ENCODE measurements at places on chromosomes 4 and X. TPM values are rescaled to one million over a fixed set of nuclear protein-coding genes. Genes with fewer than 3 reads are reported as not detected.

GRCh38 chr4:107380190-107380589 is 339.8 kb downstream of the PAPSS1 start:
- DNase-seq = no peak

DNA sequence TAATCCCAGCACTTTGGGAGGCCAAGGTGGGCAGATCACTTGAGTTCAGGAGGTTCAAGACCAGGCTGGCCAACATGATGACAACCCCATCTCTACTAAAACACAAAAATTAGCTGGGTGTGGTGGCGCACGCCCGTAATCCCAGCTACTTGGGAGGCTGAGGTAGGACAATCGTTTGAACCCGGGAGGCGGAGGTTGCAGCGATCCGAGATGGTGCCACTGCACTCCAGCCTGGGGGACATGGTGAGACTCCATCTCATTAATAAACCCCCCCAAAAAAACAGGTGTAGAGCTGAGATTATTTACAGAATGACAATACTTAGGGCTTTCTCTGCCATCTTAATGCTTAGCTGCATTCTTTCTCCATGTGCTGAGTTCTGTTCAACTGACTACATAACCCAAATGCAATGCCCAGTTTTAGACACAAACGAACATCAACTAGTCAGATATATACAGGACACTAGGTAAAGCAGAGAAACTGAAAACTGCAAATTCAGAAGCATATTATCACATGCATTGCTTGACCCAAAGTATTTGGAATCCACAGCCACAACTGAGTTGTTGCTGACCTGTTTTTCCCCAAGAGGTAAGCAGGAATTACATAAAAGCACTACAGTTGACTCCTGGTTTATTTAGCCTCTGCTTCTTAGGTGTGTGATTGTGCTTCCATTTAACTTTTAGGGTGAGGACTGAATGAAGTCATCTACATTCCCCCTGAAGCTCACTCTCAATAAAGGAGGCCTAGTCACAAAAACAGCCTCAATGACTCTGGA is 12.1 kb downstream of the RBMX start:
- no peak for DNase-seq

GRCh38 chrX:110320381-110320987 is 2.6 kb upstream of the AMMECR1 start:
- DNase-seq = no peak

GRCh38 chrX:110804446-110804845 is 8.8 kb upstream of the CHRDL1 start:
- no peak for DNase-seq

- DNase-seq = no peak
These were observed 3.5 kb downstream of the UCHL1 start for GRCh38 chr4:41260116-41260733.

DNA sequence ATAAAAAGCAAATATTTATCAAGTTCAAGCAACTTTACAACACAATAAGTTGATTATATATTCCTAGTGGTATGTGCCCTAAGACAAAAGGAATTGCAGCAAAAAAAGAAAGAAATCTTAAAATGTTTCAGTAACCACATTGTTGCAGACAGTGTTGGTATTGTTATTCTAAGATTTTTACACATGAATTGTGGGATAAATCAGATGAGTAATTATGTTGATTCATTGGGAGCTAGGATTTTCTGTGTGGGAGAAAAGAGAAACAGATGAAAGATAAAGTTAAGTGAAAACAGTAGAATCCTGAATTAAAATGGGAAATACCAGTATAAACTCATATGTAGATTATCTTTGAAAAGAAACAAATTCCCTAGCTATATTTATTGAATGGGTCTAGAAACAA is 362.4 kb downstream of the PPP3CA start:
- no peak for DNase-seq

GRCh38 chrX:106698693-106699092 is 27.8 kb upstream of the RNF128 start:
- no peak for DNase-seq

- no peak for DNase-seq
These were observed 70.6 kb upstream of the PROM1 start for GRCh38 chr4:16154451-16154850.

- no peak for DNase-seq
These were observed 105.1 kb downstream of the ADGRA3 start for GRCh38 chr4:22410645-22411247.

DNA sequence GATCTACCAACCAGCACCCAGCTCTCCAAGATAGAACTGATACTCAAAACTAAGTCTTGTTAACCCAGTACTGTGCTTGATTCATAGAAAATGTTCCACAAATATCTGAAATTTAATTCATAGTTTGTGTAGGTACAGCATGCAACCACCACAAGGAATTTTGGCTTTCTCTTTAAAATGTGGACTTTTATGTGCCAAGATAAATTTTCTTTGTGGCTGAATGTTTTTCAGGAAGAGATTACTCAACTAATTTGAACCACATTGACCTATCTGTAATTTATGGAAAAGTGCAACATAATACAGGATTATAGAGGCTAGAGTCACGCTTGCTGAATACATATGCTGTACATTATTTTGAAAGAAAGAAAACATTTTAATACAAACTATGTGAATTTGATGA is 730.8 kb downstream of the IL1RAPL1 start:
- DNase-seq = no peak

GRCh38 chr4:64326507-64326906 is 82.7 kb downstream of the TECRL start:
- DNase-seq = no peak

- no peak for DNase-seq
These were observed 63.4 kb downstream of the LCORL start for GRCh38 chr4:17958181-17958580.

DNA sequence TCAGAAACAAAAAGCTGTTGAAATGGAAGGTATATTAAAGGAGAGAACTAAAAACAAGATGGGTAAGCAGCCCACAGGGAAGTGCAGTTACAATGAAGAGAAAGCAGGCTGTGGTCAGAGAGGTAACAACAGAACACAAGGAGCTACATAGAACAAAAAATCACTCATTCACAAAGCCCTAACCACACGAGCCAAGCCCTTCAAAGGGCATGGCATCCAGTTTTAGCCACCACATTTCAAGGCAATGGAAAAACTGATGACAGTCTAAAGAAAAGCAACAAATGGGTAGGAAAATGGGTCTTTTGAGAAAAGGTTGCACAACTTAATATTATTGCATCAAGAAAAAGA is 37.5 kb downstream of the KDR start:
- no peak for DNase-seq

DNA sequence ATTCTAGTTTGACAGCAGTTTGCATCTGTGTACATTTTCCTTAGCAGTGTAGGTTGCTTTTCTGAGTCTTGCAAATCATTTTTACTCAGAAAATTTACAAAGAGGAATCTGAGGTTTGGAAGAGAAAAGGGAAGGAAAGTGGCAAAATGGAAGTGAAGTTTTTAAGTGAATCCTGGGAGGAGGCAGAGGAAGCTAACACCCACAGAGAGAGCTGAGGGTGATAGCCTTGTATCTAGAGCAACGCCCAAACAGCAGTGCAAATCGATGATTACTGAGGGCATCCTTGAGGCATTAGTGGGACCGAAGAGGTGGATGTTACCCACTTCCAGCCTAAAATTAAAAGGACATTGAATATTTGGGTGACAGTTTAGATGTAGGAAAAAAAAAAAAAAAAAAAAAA is 31.8 kb downstream of the KLF3 start:
- DNase-seq = no peak

- DNase-seq = no peak
These were observed 19.0 kb downstream of the CXCL8 start for GRCh38 chr4:73759357-73759756.

GRCh38 chr4:1973218-1973617 is 35.6 kb downstream of the NELFA start:
- DNase-seq = no peak

DNA sequence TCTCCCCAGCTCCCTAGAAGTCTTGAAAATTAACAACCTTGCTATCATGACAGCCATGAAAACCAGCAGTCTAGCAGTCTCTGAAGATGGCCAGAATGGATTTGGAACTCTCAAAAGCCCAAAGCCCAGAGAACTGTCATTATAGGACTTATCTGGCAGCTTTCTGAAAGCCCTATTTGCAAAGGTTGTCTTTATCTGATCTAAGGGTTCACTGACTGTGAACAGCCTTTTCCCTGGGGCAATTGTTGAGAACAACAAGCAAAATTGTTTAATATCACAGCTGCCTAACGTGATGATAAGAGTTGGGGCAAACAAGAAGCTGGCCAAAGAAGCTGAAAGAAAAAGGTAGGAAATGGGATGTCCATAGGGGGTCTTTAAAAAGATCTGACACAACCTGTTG is 20.9 kb upstream of the KLHL8 start:
- DNase-seq = no peak

DNA sequence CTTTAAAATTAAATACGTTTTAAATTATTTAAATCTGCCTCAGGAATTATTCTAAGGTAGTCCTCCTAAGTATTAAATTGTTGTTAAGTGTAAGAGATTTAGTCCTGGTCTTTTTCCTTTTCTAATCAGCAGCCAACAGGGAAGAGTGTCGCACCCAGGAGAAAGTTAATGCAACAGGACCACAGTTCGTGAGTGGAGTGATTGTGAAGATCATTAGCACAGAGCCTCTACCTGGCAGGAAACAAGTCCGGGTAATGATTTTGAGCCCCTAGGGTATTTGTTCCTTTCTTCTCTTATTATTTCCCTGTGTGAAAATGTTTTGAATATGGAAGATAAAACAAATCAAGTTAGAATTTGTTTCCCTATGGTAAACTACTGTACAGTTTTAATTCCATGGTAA is 13.4 kb downstream of the LARP7 start:
- no peak for DNase-seq

- no peak for DNase-seq
These were observed 5.4 kb upstream of the XPNPEP2 start for GRCh38 chrX:129733335-129733734.

GRCh38 chr4:3396600-3396999 is 45.2 kb upstream of the HGFAC start:
- no peak for DNase-seq

DNA sequence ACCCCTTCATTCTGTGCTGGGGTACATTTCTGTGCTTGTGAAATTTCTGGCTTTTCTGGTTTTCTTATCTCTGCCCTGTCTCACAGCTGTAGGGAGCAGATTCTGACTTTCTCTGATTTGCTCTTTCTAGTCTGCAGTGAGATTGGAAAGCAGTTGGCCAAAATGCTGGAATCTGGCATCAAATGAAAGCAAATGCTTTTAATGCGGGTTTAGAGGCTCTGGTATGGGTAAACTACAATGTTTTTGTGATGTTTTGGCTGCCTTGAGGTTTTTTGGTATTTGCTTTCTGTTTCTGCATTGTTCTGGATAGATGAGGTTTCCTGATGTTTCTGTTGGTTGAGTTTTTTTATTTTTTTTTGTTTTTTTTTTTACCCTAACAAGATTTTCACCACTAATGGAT is 23.8 kb downstream of the SMIM20 start:
- DNase-seq = no peak

DNA sequence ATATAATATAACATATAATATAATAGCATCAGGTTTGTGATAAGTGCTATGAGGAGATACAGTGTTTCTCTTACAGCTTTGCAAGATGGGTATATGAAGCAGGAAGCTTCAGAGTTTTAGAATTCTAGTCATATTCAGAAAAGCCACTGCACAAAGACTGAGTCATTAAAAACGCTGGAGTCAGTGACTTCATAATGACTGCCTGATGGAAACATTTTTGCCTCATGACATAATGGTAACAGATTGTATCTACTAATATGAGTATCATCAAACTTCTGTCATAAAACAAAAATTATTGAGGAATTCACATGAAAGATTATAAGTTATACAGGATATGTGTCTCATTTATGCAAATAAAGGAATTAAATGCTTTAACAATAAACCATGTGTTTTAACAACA is 46.8 kb downstream of the EPHA5 start:
- DNase-seq = no peak

GRCh38 chrX:84611843-84612636 is 109.8 kb upstream of the HDX start:
- DNase-seq = no peak

- peak; percentile 67 for DNase-seq
These were observed 38.3 kb downstream of the SEC24D start for GRCh38 chr4:118797558-118798142.

GRCh38 chr4:73055241-73055897 is 14.1 kb downstream of the COX18 start:
- DNase-seq = no peak

- no peak for DNase-seq
These were observed 114.0 kb downstream of the RBM47 start for GRCh38 chr4:40515398-40516293.

- DNase-seq = no peak
These were observed 54.4 kb upstream of the ACTRT1 start for GRCh38 chrX:128106630-128107029.

DNA sequence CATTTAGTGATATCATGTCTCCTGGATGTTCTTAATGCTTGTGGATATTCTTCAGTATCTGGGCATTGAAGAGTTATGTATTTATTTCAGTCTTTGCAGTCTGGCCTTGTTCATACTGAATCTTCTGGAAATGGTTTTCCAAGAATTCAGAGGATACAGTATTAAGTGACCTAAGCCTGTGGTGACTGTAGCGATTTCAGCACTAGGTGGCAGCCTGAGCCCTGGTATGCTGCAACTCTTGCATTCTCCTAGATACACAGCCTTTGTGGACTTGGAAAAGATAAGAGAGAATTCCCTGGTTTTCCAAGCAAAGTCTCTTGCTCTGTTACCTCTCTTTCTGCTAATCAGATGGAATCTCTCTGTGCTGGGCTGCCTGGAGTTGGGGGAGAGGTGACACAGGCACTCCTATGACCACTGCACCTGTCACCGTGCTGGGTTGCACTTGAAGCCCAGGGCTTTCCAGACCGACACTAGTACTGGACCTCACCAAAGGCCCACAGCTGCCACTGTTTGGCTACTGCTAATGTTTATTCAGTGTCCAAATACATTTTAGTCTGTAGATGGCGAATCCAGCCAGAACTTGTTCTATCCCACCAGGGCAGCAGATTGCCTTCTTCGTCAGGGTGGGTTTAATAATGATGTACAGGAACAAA is 19.3 kb upstream of the SPIN2A start:
- DNase-seq = peak; percentile 7

GRCh38 chrX:23365541-23365940 is 30.9 kb downstream of the PTCHD1 start:
- DNase-seq = no peak

GRCh38 chrX:118553042-118553710 is 57.6 kb downstream of the DOCK11 start:
- no peak for DNase-seq

GRCh38 chrX:14941301-14941700 is 68.1 kb downstream of the MOSPD2 start:
- no peak for DNase-seq

- no peak for DNase-seq
These were observed 22.4 kb downstream of the GK2 start for GRCh38 chr4:79385641-79386040.

The RNF212 gene
- 1.8 TPM for total RNA-seq

The RAB9B gene
- 0.35 TPM for total RNA-seq

The ETNPPL gene
- 0.07 TPM for total RNA-seq

The CXCL11 gene
- 2.6 TPM for total RNA-seq

The SRD5A3 gene
- 8.7 TPM for total RNA-seq

The CYSLTR1 gene
- not detected for total RNA-seq

The ABLIM2 gene
- 1.1 TPM for total RNA-seq

The HSD17B13 gene
- not detected for total RNA-seq

The SSX2B gene
- total RNA-seq = not detected

The ASB12 gene
- total RNA-seq = not detected

The PAK3 gene
- total RNA-seq = 1.5 TPM

The C4orf36 gene
- total RNA-seq = 0.40 TPM

The NAP1L3 gene
- total RNA-seq = 0.11 TPM

The ODAPH gene
- total RNA-seq = not detected

The EGFL6 gene
- not detected for total RNA-seq

The GASK1B gene
- total RNA-seq = 84.3 TPM

Measured in pulmonary artery endothelial cell (primary cell).